ENCODE measurements at places on chromosomes 13 and 19.

- DNase-seq, result no peak
Measured at GRCh38 chr13:76884186-76884906, 1.9 kb downstream of the KCTD12 start.

GRCh38 chr13:52850396-52851136, 2.1 kb upstream of the PCDH8 start:
- peak; percentile 79 for DNase-seq

GRCh38 chr13:113273851-113274590, 23.0 kb upstream of the LAMP1 start:
- no peak for DNase-seq

DNA sequence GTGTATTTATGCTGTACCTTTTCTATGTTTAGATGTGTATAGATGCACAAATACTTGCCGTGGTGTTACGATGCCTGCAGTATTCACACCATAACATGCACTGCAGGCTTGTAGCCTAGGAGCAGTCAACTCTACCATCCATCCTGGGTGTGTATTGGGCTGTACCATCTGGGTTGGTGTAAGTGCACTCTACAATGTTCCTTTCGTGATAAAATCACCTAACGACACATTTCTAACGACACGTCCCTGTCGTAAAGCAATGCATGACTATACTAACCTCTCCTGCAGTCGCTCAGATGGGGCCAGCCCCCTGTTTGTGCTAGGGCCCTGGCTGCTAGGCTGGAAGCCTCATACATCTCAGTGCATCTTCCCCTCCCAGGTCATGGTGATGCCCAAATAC, 18.4 kb downstream of the CD177 start:
- no peak for DNase-seq

GRCh38 chr13:98072476-98072875, 70.4 kb upstream of the FARP1 start:
- no peak for DNase-seq

GRCh38 chr13:88979465-88980175, 1308.4 kb downstream of the SLITRK5 start:
- no peak for DNase-seq

- no peak for DNase-seq
Measured at GRCh38 chr13:30622551-30622950, 4.8 kb downstream of the USPL1 start.

- no peak for DNase-seq
Measured at GRCh38 chr19:30781519-30781918, 409.3 kb downstream of the ZNF536 start.

- DNase-seq, result no peak
Measured at GRCh38 chr19:14414926-14415690, 4.0 kb downstream of the DDX39A start.

DNA sequence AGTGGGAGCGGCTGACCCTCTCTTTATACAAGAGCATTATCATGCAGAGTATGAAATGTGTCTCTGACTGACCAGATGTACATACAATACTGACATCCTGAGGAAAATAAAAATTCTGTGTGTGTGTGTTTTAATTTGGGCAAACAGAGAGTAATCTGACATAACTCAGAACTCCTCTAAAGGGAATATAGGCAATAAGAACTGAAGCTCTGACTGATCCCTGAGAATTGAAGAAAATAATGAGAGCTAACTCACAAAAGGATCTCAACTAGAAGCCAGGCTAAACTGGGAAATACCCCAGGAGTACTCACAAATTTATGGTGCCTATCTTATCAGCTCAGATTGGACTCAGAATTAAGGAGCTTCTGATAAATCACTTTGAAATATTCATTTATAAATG, 539.9 kb downstream of the OLFM4 start:
- no peak for DNase-seq

DNA sequence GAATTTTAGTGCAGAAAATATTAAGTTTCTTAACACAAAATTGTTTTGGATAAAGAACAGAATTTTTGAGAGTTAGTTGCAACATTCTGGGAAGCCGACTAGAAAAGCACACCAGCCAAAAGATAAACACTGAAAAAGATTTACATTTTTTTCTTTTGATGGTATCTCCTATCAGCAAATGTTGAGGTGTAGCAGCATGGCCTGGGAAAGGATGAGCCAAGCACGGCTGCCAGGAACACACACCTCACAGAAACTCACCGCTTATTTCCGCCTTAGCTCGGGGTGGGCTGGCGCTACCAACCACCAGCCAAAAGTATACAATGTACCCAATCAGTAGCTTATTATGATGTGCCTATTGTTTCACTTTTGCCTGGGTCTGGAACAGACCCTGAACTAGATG, 134.7 kb downstream of the MIPEP start:
- DNase-seq, result no peak

- DNase-seq, result no peak
Measured at GRCh38 chr13:28286263-28286662, 147.9 kb downstream of the PAN3 start.

DNA sequence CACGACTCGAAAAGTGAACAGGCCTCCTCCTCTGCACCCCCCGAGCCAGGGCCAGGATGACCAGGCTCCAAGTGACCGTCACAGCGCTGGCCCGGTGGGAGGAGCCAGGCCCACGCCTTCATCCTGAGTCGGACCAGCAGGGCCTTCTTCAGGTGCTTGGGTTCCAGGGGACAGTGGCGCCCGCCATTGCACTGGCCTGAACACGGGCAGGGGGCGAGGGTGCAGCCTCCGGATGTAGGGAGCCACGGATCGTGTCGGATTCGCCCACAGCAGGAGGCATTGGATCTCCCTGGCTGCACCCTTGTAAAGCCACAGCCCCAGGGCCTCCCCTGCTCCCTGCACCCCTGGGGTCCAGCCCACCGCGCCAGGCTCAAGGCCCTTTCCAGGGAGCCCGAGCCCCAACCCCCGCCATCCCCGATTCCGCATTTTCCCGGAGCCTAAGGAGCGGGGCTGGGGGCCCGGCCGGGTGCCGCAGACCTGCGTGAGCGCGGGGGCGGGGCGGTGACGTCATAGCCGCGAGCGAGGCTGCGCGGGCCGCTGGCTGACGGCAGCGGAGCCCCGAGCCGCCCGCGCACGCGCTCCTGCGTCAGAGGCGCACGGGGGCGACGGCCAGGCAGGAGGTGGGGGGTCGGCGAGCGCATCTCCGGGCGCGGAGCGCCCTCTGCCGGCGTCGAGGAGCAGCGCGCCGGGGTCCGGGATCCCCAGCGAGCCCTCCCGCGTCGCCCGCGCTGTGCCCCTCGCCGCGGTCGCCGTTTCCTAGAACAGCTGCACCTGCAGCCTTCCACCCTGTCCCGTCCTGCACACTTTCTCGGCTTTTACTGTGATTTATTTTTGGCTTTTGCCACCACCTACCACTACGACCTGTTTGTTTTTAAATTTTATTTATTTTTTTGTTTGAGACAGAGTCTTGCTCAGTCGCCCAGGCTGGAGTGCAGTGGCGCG, 1.5 kb upstream of the ATP5F1D start:
- DNase-seq, result peak; percentile 59

DNA sequence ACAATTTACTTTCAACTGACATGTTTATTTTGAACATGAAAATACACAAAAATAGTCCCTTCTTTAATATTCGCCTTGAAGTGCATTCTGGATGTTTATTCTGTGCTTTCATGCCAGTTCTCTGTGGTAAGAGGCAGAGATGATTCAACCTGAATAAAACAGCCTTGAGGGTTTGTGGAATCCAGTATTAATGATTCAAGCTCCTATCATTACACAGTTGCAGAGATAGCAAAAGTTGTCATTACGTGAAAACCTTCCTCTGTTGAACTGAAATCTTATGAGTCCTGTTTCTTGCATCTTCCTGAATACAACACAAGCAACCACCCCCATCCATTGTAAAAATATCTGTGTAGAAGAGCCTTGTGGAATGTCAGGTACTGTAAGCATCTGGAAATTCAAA, 142.3 kb upstream of the HTR2A start:
- DNase-seq, result no peak

- DNase-seq, result no peak
Measured at GRCh38 chr13:41916173-41916954, 44.5 kb downstream of the VWA8 start.

GRCh38 chr13:44068169-44068568, 188.5 kb downstream of the LACC1 start:
- no peak for DNase-seq

GRCh38 chr19:34201133-34201532, 28.8 kb downstream of the LSM14A start:
- DNase-seq, result no peak

DNA sequence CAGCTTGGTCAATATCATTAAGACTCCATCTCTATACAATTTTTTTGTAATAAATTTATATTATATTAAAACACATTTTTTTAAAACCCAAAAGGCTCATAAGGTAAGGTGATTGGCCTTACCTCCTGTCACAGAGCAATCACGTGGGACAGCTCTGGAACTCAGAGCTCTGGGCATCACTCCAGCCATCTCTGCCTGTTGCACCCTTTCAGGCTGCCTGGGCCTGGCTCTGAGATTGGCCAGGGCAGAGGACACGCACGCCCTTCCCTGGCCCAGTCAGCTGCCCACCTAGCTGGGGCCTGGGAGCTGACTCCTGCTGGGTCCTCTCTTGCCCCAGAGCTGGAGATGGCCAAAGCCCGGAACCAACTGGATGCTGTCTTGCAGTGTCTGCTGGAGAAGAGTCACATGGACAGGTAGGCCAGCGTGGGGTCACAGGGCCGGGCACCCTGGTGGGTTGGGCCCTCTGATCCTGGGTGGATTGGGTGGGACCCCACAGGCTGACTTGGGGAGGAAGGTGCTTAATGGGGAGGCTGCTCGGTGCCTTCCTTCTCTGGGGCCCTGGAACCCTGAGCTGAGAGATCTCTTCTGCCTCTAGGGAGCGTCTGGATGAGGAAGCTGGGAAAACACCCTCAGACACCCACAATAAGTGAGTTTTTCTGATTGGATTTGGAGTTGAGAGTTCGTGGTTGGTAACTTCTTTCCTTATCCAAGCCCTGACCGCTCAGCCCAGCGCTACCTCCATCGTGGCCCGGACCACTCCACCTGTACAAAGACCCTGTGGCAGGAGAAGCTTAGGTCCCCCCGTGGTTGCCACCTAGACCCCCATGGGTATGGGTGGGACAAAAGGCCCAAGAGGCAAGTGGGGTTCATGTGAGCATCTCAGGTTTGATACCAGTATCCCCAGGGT, 3.7 kb downstream of the LIN37 start:
- no peak for DNase-seq

- DNase-seq, result peak; percentile 31
Measured at GRCh38 chr19:570937-571565, 1.3 kb upstream of the BSG start.

DNA sequence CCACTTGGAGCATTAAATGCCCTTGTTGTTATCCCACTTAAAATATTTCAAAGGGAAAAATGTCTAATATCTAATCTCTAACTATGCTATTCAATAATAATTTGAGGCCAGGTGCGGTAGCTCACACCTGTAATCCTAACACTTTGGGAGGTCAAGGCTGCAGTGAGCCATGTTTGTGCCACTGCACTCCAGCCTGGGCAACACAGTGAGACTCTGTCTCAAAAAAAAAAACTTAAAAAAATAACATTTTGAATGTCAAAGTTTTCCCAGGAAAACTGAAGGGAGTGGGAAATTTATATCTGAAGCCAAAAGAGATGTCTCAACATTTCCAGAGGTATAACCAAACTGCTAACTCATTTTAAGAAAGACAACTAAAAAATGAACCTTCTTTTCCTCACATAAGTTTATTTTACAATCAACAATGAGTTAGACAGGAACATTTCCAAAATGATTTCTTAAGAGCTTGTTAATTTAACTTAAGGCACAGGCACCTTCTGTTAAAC, 47.9 kb downstream of the CAB39L start:
- DNase-seq, result no peak

- DNase-seq, result peak; percentile 41
Measured at GRCh38 chr19:28794301-28794700, 418.6 kb downstream of the UQCRFS1 start.

- no peak for DNase-seq
Measured at GRCh38 chr19:979318-979741, 4.8 kb upstream of the WDR18 start.

GRCh38 chr13:29676941-29677452, 81.5 kb upstream of the SLC7A1 start:
- DNase-seq, result no peak

DNA sequence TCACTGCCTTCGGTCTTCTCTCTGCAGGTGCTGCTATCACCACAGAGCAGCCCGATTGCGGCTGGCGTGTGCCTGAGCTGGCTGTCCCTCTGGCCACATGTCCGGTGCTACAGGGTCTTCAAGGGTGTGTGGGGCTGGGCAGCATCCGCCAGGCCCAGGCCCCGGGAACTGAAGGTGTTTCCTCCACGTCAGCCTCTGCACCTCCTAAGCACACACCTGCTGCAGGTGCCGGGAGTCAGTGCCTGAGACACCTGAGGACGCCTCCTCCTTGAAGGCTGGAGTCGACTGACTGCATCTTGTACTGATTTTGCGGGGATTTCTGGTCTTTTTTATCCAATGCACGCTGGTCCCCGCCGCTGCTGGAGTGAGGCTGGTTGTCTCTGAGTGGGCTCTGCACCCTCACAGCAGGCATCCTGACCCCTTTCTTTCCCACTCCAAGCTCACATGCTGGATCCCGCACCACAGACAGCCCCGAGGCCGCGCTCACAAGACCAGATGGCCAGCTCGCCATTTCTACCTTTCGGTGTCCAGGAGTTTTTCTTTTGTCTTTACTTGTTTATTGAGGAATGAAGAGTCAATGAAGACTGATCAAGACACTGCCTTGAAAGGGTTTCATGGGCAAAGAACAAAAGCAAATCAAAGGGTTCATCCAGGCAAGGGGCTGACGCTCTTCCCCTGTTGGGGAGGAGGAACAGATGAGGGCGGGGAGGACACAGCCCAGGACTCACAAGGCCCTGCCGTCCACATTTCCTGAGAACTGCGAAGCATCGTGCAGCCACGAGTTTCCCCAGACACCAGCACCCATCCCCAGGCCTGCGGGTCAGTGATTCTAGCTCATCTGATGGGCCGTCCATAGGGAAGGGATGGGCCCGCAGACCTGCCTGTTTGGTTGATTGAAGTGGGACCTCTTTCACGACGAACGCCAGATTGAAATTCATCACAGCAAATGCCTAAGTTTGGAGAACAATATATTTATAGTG, 203.8 kb upstream of the SOX1 start:
- no peak for DNase-seq

DNA sequence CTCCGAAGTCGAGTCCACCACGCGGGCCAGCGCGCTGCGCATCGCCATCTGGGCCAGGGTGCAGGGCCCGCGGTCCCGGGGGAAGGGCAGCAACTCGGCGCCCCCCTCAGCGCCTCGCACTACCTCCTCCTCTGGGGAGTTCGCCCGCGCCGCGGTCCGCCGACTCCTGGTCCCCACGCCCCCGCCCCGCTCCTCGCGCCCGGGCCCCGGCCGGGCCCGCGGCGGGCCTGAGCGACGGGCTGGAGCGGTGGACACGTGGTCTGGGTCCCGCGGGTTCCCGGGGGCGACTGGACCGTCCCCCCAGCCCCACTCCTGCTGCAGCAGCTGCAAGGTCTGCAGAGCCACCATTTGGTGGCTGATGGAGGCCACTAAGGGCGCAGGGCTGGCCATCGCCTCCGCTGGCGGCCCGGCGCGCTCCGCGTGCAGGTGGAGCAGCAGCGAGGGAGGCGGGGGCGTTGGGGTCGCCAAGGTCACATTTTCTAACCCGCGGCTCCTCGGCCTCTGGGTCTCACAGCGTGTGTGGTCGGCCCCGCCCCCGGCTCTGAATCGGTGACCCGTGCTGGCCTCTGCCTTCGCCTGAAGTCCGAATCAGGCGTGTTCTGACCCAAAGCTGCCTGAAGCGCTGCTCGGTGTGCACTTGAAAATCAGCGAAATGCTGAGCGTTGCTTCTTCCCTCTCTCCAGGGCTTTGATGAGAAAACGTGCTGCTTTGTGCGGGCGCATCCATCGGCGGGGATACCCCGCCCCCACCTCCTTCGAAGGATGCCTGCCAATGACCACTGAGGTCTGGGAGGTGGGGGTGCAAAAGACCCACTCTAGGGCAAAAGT, at the start of gene DLEU7:
Gene DLEU7, minus strand, starts transcription at position 436 of the 827 bp plus-strand sequence. Its CDS starts 46 bp downstream, at position 390.
- no peak for DNase-seq

GRCh38 chr13:42753697-42754096, 27.7 kb upstream of the FAM216B start:
- DNase-seq, result no peak
